Cerebellar nuclear complex (tissue), 1 donor: ENCODE measurements at places on chromosomes 7 and 10.

GRCh38 chr7:72781161-72781560 is 46.8 kb downstream of the TYW1B start:
- no peak for DNase-seq

- DNase-seq = no peak
These were observed 316.7 kb downstream of the OTUD1 start for GRCh38 chr10:23755556-23755955.

- DNase-seq = no peak
These were observed 191.3 kb downstream of the CUX1 start for GRCh38 chr7:102008535-102009262.

GRCh38 chr10:3482200-3482993 is 302.6 kb downstream of the KLF6 start:
- no peak for DNase-seq

DNA sequence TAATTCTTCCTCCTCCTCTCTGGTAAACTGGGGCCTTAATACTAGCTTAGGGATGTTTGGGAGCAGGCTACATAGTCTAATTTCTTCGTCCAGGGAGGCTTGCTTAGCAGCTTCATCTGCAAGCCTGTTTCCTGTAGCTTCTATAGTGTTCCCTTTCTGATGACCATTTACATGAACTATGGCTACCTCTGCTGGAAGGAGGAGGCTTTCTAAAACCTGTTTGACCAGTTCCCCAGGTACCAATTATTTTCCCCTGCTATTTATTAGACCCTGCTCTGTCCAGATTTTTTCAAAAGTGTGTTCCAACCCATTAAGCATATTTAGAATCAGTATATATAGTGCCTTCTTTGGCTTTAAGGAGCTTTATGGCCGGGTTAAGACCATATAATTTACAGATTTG is 38.8 kb upstream of the DNAH11 start:
- DNase-seq = no peak

GRCh38 chr10:21985541-21985940 is 18.0 kb downstream of the DNAJC1 start:
- no peak for DNase-seq

DNA sequence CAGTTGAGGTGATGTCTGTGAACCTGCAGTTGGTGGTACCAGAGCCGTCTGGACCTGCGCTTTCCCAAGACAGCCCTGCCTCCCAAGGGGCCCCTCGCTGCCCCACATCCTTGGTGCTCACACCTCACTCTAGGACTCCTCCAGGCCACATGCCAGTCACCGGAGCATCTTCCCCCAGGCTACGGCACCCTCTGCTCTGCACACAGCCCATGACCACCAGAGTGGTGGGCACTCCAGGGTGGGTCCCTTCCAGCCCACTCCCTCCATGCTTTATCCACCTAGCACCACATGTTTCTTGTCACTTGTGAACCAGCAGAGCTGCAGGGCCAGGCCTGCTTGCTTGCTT is 183.7 kb upstream of the SH2B2 start:
- DNase-seq = no peak

DNA sequence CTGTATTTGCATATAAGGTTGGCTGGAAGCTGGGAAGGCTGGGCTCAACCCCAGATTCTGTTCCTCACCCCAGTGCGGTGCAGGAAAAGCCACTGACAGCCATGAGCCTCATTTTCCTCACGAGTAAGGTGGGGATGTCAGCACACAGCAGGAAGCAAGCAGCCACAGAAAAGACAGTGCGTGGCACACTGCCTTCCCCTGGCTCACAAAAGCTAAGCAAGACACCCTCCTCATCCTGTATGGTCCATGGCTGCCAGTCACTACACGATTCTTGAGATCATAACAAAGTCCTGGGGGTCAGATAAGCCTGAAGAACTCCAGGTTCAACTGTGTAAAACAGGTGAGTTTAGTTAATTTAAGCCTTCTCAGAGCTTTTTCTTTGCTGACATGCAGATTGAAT is 28.9 kb upstream of the DDC start:
- no peak for DNase-seq

GRCh38 chr10:89279421-89279869 is 22.4 kb upstream of the IFIT2 start:
- DNase-seq = no peak

GRCh38 chr10:61588770-61589211 is 73.9 kb upstream of the CABCOCO1 start:
- no peak for DNase-seq

GRCh38 chr10:103559776-103560175 is 66.3 kb downstream of the NEURL1 start:
- no peak for DNase-seq

DNA sequence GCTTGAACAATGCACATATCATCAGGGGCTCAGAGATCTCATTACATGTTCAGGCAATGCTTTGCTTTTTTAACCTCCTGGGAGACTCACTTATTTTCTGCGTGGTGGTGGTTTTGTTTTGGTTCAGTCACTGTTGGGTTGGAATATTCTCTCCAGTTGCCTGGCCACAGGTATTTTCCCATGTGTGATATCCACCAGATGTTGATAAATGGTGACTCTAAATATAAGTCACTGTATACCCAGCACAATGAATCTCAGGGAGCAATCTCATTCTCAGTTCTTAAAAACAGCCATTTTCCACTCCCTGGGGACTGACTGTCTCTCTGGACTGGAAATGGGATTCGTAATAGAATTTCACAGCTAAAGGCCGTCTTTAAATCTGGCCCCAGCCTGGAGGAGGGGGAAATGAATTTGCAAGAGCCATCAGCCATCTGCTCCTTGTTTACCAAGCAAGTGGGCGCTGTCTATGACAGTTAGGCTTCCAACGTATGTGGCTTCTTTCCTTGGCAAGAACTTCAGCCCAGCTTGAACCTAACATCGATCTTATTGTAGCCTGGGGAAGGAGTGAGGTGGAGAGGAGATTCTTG is 1106.2 kb downstream of the NRG3 start:
- no peak for DNase-seq

- no peak for DNase-seq
These were observed 97.6 kb downstream of the LYZL1 start for GRCh38 chr10:29386342-29386999.

GRCh38 chr10:121465215-121465614 is 133.0 kb downstream of the FGFR2 start:
- DNase-seq = no peak

GRCh38 chr10:10613656-10614244 is 403.9 kb upstream of the CELF2 start:
- no peak for DNase-seq

- DNase-seq = no peak
These were observed 932.5 kb downstream of the GATA3 start for GRCh38 chr10:8986975-8987374.

DNA sequence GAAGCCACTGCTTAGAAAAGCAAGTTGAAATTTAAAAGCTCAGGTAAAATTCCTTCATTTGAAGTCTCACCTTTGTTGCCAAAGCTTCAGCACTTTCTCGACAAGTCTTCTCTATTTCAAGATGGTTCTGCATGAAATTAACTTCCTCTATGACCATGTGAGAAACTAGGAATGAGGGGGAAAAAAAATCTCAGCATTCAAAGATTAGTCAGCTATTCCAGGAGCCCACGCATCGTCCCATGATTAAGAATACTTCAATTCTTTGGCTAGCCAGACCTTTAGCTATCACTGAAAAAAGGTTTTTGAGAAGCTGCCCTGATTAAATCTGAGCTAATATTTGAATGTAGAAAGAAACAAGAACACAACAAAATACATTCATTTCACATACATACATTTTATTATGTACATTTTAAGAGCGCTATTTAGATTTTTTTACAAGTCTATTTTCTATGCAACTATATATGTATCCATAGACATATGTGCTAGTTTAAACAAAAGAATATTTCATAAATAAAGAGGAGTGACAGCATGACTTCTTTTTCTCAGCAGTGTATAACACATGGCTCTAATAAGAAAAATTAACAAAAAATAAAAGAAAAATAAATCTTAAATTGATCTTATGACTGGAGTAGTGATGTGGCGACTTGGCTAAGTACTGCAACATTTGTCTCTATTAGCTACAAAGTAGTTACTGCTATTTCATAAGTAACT is 44.8 kb downstream of the SHTN1 start:
- DNase-seq = no peak

- DNase-seq = no peak
These were observed 332.1 kb downstream of the PHTF2 start for GRCh38 chr7:78130446-78131215.

GRCh38 chr10:36345807-36346206 is 703.7 kb upstream of the FZD8 start:
- DNase-seq = no peak

DNA sequence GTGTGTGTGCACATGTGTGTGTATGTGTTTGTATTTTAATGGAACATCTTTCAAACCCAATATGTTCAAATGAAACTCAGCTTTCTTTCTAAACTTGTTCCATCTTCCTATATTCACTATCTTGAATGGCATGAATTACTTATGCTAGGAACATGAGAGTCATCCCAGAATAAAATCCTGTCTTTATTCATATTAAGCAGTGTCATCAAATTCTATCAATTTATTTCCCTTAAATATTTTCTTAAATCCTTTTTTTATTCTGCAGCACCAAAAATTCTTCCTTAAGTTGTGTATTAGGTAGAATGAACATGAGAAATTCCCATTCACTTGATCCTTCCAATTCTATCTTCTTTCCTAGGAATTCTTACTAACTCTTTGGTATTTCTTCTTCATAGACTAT is 146.6 kb upstream of the PCDH15 start:
- DNase-seq = no peak

DNA sequence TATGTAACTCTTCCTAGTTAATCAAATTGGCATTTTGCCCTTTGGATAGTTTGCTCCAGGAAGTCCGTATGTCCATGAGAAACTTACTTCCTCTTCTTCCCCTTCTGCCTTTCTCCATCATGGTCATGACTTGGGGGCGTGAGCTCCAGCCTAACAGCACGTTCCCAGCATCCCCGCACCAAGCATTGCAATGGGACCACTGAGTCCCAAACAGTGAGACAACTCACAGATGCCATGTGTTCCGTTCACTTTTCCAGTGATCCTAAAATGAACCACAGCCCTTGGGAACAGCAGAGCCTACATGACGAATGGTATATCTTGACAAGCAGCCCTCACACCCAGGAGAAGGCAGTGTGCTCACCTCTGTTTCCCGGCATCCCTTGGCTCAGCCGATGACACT is 10.7 kb downstream of the BTBD16 start:
- DNase-seq = no peak

GRCh38 chr7:45927721-45928120 is 6.6 kb upstream of the IGFBP3 start:
- no peak for DNase-seq

GRCh38 chr10:124719213-124719851 is 24.8 kb downstream of the FAM53B start:
- no peak for DNase-seq
